ENCODE measurements at places on chromosomes 1 and 21. TPM values are rescaled to one million over a fixed set of nuclear protein-coding genes. Genes with fewer than 3 reads are reported as not detected.

- DNase-seq = no peak
Observed at GRCh38 chr1:54248966-54249365, 49.0 kb downstream of the MRPL37 start.

DNA sequence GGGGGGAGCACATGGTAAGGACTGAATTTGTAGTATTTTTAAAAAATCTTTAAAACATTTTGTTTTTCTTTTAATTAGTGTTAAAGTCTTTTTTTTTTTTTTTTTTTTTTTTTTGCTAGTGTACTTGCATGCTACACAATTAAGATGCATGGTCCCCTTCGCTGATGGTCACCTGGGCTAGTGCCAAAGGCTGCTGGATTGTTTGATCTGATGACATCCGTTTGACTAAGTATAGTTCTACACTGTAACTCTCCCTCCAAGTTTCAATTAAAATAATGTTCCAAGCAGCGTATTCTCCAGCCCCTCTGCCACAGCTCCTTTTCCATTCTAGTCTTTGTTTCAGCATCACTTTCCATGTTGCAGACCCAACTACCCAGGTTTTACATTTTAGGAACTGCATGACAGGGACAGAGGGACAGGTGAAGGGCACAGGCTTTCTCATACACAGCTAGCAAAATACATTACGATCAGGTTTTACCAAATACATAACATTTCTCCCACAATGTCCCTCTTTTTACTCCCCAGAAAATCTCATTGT is 852 bp upstream of the RAVER2 start:
- DNase-seq = no peak

DNA sequence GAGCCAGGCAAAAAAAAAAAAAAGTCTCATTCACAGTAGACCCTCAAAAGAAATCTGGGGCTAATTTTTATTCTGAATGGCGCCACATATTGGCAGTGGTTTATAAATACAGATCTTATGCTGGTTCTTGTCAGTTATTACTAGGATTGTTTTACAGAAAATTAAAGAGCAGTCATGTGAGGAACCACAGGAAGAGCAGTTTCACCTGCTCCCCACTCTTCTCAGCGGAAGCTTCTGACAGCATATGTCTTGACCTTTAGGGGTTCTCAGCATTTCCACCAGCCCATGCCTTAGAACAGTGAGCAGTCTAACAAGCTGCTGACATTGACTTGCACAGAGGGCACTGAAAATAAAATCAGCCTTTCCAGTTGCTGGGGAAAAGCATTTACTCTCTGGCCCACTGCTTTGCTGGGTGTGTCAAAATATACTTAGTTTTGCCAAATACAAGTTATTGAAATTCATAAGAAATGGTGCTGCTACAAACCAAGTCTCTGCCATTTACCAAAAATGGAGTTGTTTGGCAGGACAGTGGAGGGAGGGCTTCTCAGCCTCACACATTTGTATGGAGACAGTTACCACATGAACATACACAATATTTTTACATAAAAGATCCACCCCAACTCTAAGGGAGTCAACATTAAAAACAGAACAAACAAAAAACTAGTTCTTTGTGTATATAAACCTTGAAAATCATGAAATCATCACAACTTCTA is 144.2 kb downstream of the SYT2 start:
- no peak for DNase-seq

GRCh38 chr1:219708919-219709543 is 96.1 kb upstream of the ZC3H11B start:
- no peak for DNase-seq

DNA sequence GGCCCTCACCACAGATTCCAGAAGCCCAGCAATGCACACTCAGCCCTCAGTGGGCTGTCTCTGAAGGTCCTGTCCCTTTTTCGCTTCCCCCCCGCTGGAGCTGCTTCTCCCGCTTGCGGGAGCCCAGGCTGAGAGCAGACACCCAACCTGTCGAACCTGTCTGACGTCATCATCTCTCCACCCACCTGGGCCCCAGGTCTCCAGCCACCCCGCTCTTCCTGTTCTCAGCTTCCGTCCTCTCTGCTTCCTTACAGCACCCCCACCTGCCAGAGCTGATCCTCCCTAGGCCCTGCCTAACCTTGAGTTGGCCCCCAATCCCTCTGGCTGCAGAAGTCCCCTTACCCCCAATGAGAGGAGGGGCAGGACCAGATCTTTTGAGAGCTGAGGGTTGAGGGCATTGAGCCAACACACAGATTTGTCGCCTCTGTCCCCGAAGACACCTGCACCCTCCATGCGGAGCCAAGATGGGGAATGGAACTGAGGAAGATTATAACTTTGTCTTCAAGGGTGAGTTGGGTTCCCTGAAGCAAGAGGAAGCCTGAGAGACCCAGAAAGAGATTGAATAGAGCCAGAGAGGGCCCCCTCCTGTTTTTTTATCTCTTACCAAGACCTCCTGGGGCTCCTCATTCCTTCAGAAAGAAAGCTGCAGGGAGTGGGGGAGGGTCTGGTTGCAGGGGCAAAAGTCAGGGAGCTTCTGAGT is at the start of gene RAB25:
Gene RAB25 (plus strand): TSS at position 224 of the 700 bp plus-strand sequence. CDS start 241 bp downstream, at position 465.
- peak; percentile 78 for DNase-seq

DNA sequence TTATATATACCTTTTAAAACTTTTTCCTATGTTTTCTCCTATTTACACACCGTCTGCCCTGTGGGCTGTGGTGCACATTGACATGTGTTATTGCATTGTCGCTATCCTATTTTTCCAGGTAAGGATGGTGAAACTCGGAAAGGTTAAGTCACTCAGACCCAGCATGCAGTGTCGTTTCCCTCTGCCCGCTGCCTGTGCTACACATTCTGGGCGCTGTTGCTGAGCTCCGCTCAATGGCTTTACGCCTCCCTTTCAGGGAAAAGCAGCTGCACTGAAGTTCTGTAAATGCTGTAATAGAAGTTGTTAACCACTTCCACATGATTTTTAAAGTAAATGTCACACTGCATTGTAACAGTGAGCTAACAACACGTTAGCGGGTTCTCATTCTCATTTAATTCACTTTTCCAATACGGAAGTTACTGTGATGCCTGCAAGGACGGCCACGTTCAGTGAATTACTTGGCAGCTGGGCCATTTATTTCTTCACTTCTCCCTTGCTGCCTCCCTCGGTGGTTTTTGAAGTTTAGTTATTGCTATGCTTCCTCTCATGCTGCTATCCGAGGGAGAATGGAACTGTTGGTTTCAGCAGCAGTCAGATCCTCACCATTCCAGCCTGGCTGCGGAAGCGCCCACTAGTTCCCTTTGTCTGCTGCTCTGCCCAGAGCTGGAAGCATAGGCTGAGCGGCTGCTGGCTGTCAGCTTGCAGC is 288.7 kb downstream of the SPATA17 start:
- DNase-seq = no peak

Gene HTR6
- not detected for polyA plus RNA-seq

Gene KRTAP12-1
- polyA plus RNA-seq = not detected

GRCh38 chr1:183841950-183842794 is 37.3 kb downstream of the RGL1 start:
- peak; percentile 64 for DNase-seq

DNA sequence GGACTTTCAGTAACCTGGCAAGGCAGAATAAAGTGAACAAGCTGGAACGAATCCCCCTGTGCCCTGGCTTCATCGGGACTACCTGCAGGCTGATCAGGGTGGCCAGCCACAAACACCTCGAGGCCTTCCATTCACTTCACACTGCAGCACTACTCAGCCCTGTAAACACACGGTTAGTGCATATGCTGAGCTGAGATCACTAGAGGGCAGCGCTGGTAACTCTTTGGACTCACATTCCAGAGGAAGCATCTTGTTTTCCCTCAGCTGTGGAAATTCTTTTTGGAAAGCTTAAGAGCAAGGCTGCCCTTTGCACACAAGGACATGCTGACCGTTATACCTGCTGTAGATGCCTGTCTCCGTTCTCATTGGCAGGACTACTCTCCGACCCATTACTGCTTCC is 32.1 kb downstream of the PCSK9 start:
- DNase-seq = no peak

Gene SELP
- polyA plus RNA-seq = 7.5 TPM

DNA sequence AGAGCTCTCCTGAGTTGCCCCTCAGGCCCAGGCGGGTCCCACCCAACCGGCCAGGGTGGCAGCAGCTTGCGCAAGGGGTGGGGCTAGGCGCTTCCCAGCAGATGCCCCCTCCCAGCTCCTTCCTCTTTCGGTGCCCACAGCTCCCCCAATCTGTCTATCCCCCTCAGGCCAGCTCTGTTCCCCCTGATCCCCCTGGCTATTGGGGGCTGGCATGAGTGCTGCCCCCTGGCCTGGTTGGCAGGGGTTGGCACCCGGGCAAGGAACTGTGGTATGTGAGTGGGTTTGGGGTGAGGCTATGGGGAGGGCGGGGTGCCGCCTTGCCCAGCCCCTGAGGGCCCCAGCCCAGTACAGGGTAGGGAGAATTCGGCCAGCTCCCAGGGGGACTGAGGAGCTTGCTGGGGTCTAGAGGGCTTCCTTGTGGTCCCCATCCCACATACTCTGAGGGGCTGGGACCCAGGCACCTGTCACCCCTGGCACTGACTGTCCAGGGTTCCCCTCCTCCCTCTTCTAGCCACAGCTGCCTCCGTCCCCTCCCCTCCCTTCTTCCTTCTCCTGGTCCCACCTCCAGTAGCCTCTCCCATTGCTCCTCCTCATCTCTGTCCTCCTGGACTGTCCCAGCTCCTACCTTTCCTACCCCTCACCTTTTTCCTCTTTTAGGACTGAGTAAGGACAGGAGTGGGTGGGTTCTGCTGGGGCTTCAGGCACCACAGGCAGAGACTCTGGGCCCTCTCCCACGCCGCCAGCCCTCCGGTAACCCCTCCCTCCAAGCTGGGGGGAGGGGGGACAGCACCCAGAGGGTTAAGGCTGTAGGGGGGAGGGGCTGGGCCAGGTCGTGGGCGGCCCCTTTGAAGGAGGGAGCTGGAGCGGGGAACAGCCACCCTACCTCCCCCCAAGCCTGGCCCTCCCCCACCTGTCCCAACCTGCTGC is 5.7 kb downstream of the ZBTB7B start:
- DNase-seq = no peak

- no peak for DNase-seq
Observed at GRCh38 chr1:109214695-109215623, 1.2 kb downstream of the SARS1 start.

DNA sequence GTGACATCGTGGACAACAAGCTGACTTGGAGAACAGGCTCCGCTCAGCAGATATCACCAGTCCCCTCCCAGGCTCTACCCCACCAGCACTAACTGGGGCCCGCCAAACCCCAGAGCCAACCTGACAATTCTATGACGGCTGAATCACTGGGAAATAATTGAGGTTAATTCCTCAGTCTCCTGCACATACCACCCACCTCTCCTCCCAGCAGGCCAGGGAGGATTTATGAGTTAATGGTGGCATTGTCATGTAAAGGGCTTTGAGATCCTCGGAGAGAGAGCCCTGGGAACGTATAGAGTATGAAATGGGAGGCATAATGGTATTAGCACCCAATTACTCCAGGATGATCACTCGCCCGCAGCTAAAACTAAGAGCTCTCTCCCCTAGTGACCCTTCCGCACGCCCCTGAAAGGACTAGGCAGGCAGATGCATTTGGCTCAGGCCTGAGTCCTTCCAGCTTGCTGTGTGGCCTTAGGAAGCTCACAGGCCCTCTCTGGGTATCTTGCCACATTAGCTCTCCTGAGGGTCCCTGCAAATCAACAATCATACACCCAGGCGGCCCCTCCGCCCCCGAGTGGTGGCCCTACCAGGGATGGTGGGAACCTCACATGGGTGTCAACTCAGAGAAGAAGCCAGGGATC is 27.3 kb upstream of the PAX7 start:
- DNase-seq = no peak

DNA sequence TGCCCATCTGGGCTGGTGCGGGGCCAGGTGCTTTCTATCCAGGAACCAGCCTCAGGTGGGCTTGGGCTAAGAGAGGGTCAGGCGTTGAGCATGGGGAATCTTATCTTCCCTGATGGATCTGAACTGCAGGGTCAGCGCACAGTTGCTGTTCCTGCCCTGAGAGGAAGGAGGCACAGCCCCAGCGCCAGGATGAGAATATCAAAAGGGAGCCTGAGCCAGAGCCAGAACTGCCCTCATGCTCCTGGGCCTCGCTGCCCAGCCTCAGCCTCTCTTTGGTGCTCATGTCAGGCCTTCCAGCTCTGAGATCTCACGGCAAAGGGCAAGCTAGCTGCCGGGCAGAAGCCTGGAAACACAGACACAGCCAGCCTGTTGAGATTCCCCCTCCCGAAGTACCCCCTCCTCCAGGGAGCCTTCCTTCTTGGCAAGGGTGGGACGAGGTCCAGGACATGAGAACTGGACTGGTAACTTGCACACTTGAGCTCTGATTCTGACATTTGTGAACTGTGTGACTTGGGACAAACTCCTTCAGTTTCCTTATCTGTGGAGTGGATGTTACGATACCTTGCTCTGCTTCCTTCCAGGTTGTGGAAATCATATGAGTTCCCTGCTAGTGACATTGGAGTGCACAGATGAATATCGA is 1.2 kb upstream of the LAD1 start:
- DNase-seq = no peak

DNA sequence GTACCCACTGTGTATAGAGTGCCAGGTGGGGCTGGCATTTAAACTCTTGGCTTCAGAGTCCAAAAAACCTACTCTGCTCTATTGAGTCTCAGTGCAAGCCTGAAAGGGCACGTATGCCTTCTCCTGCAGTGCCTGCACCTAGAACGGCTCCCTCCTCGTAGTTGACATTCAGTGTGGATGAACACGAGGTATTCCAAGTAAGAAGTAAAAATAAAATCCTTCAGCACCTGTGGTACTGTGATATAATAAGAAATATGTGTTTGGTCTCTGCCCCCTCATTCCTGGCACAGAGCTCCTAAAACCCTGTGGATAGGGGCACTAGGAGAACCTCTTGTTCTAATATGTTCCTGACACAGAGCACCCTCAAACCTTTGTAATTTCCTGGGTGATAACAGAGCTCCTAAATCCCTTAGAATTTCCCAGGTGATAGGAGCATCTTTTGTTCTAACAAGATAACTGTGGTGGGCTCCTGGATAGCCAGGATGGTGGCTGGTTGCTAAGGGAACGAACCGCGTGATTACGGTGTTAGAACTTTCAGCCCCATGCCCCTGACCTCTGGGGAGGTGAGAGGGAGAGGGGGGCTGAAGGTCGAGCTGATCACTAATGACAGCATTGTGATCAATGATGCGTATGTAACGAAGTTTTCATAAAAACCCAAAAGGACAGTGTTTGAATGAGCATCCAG is 16.8 kb downstream of the UCK2 start:
- DNase-seq = no peak

DNA sequence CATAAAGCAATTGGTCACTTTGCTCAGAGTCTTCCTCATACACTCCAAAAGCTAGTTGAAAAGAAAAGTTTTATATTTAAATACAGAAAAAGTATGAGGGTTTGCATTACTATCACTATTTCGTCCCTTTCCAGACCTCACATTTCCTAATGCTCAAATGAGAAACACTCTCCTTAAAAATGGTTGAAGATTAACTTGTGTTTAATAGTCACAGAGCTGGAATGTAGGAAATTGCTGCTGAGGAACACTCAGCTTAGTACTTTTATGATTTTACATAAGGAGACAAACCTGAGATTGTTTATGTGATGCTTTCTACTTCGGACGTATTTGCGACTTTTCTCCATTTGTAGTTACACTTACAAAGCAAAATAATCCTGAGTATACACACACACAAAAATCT is 39.8 kb downstream of the MYSM1 start:
- DNase-seq = no peak
